K562 (cell line): ENCODE measurements at places on chromosomes 12 and 14.

GRCh38 chr14:100405760-100406455 lies 82.8 kb downstream of the SLC25A47 start:
- no peak for DNase-seq

- DNase-seq, result no peak
Observed at GRCh38 chr12:15206831-15207389, 14.3 kb downstream of the RERG start.

- DNase-seq, result no peak
Observed at GRCh38 chr14:63180011-63180410, 24.2 kb upstream of the RHOJ start.

GRCh38 chr12:58131986-58132755 lies 190.8 kb downstream of the ATP23 start:
- no peak for DNase-seq

- DNase-seq, result no peak
Observed at GRCh38 chr12:52006726-52007157, at the start of gene TAMALIN. TSS of gene TAMALIN (plus strand) at chr12:52006946. CDS start at chr12:52007020, 74 bp downstream.

DNA sequence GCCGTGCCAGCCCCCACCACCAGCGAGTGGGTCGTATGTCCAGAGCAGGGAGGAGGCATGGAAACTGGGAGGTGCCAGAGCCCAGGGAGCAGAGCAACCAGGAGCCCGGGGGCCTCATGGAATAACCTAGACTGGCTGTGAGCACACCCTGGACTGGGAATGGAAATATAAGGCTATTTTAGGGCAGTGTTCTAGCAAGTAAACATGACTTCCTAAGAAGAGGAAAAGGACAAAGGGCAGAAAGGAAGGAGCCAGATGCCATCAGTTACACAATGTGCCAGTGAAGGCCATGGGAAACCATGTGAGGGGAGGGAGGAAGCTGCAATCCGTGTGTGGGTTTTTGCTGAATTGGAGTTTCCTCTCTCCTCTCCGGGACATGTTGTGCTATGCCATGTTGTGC lies 18.7 kb upstream of the CPM start:
- no peak for DNase-seq

DNA sequence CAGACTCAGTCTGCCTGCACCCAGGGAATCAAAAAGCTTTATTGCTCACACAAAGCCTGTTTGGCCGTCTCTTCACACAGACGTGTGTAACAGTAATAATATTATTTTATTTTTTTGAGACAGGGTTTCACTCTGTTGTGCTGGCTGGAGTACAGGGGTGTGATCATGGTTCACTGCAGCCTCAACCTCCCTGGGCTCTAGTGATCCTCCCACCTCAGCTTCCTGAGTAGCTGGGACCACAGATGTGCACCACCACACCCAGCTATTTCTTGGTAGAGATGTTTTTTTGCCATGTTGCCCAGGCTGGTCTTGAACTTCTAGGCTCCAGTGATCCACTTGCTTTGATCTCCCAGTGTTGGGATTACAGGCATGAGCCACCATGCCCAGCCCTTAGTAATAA lies 88.4 kb upstream of the DCD start:
- DNase-seq, result no peak

DNA sequence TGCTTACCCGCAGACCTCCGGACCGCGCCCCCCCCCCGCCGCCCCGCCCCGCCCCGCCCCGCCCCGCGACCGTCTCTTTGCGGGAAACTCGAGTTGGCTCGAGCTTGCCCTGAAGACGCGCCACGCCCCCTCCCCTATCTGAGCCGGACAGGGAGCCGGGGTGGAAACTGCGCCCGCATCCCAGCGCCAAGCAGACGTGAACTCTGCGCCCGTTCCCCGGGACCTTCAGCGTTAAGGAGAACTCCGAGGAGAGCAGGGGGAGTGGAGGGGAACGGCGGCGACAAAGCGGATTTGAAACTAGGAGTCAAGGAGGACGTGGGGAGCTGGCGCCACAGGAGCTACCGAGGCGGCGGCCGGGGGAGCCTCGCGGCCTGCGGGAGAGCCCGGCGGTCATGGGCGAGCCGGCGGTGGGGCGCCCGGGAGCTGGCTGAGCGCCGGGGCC lies at the start of gene KCNK13:
Gene KCNK13, plus strand, starts transcription at position 310 of the 442 bp plus-strand sequence. CDS start 212 bp downstream, outside the sequence.
- DNase-seq, result no peak

- DNase-seq, result no peak
Observed at GRCh38 chr14:39264057-39264456, 30.3 kb downstream of the MIA2 start.

DNA sequence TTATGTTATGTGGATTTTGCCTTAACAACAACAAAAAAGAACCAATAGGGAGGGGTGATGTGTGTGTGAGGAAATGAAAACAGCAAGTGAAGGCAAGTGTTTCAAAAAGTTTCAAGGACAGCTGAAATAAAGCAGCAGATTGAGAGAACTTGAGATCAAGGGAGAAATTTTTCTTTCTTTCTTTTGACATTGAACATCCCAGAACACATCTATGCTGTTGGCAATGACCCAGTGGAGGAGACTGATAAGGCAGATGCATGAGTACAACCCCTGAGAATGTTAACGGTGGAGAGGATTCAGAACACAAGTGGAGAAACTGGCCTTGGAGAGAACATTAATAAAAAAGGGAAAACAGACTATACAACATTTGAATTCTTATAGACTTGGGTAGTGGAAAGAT lies 2.9 kb downstream of the LLPH start:
- peak; percentile 18 for DNase-seq

DNA sequence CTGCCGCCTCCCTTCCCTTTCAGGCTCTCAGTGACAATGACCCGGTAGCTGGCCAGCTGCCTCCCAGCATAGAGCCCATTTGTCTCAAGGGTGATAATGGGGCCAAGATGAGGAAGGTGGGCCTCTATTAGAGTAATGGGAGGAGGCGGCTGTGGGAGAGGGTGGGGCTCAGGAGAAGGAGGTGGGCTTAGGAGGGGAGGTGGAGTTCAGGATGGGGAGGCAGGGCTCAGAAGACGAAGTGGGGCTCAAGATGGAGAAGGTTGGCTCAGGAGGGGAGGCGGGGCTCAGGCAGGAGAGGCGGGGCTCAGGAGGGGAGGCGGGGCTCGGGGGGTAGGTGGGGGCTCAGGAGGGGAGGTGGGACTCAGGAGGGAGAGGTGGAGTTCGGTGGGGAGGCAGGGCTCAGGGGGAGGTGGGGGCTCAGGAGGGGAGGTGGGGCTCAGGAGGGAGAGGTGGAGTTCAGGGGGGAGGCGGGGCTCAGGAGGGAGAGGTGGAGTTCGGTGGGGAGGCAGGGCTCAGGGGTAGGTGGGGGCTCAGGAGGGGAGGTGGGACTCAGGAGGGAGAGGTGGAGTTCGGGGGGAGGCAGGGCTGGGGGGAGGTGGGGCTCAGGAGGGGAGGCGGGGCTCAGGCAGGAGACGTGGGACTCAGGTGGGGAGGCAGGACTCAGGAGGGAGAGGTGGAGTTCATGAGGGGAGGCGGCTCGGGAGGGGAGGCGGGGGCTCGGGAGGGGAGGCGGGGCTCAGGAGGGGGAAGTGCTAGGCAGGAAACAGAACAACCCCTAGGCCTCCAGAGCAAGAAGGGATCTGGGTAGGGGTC lies 36.8 kb downstream of the IQSEC3 start:
- DNase-seq, result peak; percentile 80

- no peak for DNase-seq
Observed at GRCh38 chr12:1350934-1351240, 243.5 kb downstream of the FBXL14 start.

- no peak for DNase-seq
Observed at GRCh38 chr14:102180248-102180998, 40.7 kb downstream of the WDR20 start.

GRCh38 chr14:104595116-104595675 lies 9.4 kb downstream of the TMEM179 start:
- no peak for DNase-seq

DNA sequence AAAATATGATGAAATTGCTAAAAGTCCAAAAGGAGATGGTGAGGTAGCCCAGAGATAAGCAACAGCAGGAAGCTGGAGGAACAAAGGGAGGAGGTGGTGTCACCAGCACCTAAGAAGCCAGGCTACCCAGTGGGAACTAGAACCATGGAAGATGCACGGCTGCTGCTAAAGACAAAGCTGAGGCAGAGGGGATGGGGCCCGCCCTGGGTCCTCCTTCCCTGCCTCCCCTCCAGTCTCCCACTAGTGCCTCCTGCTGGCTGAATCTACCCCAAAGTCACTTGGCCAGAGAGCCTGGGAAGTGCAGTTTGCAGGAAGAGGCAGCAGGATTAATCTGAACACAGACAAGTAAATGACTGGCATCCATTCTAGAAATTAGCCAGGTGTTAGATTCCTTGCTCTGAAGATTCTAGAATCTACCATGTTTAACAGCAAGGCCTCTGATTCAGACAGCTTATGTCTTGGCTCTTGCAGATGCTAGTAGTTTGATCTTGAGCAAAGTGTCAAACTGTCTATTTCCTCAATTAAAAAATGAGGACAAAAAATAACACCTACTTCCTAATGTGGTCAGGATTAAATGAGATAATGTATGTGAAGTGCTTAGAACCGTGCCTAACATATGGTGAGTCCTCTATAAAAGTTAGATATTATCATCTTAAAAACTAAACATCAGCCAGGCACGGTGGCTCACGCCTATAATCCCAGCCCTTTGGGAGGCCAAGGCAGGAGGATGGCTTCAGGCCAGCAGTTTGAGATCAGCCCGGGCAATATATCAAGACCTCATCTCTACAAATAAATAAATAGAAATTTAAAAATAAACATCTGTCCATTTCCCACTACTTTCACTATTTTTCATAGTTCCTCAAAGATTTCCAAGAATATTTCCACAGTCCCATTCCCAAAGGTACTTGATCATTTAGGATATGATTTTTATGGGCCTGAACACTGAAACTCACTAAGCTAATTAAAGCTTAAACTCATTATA lies 5.8 kb upstream of the LRP10 start:
- peak; percentile 66 for DNase-seq

- no peak for DNase-seq
Observed at GRCh38 chr14:94103554-94104150, 6.9 kb upstream of the IFI27 start.

GRCh38 chr14:92446771-92447170 lies 66.8 kb upstream of the RIN3 start:
- DNase-seq, result no peak

- no peak for DNase-seq
Observed at GRCh38 chr12:130658145-130658911, 57.8 kb downstream of the RIMBP2 start.

DNA sequence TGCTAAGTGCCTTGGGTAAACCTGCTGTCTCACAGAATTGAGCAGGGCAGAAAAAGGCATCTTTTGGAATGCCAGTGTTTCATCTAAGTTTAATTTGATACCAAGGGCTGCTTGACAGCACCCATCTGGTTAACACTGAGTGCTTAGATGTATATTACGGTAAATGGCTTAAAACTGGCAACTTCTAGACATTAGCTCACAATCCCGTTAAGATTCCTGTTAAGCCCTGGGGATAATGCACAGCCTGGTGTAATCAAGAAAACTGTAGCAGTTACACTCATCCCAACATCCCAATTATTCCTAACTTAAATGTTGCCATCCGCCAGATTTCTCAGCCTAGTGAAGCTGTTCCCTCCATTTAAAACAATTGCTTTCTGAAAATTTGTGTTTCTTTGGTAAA lies 29.9 kb downstream of the PPFIBP1 start:
- DNase-seq, result no peak

GRCh38 chr12:66678338-66679275 lies at the start of gene GRIP1:
TSS of gene GRIP1 (minus strand) at chr12:66679076. CDS start at chr12:66678904, 172 bp downstream.
- no peak for DNase-seq

GRCh38 chr12:27554421-27555186 lies 30.6 kb downstream of the PPFIBP1 start:
- no peak for DNase-seq

DNA sequence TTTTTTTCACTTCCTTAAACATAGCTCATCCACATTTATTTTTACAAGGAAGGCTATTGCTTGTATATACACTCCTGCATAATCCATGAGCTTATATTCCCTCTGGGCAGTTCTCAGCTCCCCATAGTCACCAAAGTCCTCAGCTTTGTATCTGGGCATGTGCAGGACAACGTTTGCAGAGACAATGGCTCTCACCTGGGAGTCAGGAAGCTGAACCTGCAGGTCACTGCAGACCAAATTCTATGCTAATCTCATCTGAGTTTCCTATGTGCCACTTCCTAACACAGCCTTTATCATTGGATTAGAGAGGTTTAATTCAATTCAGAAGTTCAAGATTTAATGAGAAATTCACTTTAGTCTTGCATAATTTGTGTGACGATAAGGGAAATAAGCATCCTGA lies 131.5 kb downstream of the KCNK10 start:
- DNase-seq, result no peak

DNA sequence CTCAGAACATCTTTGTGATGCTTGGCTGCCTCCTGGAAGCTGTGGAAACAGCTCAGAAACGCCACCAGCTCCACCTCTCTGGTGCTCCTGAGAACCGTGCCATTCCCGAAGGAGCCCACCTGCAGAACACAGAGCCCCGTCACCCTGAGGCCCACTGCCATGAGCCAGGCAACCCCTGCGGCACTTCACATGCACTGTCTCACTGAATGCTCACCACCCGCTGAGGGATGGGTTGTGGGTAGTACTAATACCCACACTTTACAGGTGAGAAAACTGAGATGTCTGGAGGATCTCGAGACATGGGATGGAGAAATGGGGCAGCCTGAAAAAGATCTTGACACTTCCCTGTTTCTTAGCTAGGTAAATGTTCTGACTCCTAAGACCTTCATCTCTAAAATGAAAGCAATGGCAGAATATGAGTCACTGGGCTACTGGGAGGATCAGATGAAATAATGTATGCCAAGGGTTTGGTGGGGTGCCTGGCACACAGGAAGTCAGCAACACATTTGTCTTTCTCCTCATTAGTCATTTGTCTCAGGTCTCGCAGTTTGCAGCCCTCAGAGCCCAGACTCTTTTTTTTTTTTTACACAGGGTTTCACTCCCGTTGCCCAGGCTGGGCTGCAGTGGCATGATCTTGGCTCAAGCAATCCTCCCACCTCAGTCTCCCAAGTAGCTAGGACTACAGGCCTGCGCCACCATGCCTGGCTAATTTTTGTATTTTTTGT lies 5.3 kb downstream of the OASL start:
- no peak for DNase-seq

DNA sequence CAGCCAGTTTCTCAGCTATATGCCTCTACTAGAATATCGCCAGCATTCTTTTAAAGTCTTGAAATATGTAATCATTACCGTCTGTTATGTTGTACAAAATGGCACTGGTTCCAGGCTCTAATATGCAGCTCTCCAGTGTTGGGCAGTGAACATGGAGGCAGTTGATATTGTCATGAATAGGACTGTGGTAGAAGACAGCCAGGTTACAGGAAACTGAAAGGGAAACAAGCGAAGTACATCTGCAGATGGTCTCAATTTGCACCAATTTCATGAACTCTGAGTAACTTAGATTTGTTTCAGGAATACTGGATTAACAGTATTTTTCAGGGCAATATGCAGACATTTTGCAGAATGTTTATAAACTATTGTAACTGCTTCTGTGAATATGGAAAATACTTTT lies 13.4 kb upstream of the KLHL42 start:
- no peak for DNase-seq

- DNase-seq, result no peak
Observed at GRCh38 chr14:87108726-87109125, 884.3 kb downstream of the GALC start.

GRCh38 chr12:70329728-70330127 lies 36.4 kb upstream of the KCNMB4 start:
- DNase-seq, result no peak
